Caco-2 (cell line): ENCODE measurements at places on chromosomes 1 and 21.
A peak's percentile ranks its signal among the peaks of the same experiment; 100 is the strongest.

DNA sequence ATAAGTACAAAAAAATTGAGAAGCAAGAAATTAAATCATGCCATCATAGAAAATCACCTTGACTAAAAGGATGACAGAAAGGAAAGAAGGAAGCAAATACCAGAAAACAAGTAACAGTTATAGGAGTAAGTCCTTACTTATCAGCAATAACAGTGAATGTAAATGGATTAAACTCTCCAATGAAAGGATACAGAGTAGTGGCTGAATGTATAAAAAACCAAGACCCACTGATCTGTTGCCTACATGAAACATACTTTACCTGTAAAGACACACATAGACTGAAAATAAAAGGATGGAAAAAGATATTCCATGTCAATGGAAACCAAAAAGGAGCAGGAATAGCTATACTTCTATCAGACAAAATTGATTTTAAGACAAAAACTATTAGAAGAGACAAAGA lies 52.2 kb downstream of the RABGAP1L start:
- DNase-seq, result no peak

- DNase-seq, result no peak
Observed at GRCh38 chr1:184019506-184019905, 18.0 kb downstream of the COLGALT2 start.

DNA sequence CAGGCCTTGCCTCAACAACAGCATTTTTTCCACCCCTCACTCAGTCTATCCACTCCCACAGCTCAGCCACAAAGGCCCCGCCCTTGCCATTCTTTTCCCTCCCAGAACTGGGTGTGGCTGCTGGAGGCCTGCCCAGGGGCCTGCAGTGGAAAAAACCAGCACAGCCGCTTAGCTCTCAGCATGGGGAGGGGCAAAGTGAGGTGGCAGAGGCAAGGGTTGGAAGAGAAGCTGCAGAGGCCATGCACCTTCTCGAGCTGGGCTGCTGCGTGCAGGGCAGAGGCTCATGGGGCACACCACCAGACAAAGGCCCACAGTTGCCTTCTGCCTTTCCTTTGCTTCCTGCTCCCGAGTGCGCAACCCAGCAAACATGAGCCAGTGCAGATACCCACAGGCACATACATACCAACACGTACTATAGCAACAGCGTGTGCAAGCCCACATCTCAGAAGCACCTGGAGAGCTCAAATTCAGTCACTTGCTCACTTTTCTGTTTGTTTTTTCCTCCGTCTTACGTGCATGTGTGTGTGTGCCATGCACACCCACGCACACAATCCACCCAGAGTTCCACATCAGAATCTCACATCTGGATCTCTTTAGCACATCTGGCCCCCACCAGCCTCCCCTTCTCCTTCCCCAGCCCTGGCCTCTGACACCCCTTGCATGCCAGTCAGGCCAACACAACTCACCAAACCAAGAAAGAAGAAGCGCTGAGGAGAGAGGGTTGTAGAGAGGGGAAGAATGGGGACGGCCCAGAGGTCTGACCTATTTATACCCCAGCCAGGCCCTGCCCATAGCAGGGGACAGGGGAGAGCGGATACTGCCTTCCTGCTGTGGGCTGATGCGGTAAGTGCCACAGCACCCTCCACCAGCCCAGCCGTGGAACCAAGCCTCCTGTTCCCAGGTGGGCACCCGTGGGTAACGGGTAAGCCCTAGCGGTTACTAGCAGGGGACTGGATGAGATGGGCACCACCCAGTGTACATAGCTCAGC lies at the start of gene S100A4:
Gene S100A4 (minus strand): TSS at position 740 of the 989 bp plus-strand sequence. CDS start 1,012 bp downstream, outside the sequence.
- DNase-seq, result peak; percentile 95

DNA sequence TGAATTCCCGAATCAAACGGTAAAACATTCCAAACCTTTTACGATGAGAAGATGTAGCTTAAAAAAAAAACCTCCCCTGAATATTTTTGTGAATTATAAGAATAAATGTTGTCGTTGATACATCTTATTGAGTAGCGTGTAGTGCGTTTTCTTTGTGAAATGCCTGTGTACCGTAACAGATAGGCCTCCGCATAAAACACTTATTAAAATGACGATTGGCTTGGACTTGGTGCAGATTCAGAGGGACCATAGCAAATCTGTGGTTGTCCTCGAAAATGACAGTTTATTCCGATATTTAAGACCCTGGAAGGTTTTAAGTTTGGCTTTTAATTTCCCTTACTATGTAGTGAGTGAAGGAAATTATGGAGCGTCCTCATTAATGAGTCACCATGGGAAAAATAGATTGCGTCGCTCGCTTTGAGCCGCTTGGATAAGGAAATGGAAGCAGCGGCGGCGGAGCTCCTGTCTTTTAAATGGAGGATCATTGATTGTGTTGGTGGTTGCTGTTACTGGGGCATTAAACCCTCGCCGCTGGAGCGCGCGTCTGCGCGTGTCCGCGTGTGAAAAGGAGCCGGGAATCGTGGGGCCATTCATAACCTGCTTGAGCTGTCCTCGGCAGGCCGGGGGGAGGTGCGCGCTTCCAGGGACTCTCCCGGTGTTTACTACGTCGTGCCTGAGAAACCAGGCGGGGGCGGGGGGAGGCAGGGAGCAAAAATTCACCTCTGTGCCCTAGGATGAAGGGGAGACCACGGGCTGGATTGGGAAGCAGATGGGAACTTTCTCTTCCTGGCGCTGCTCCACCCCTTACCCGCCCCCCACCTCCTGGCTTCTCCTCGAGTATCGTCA lies 1.6 kb downstream of the SPEN start:
- peak; percentile 89 for DNase-seq

GRCh38 chr21:34740198-34740597 lies 71.4 kb downstream of the CLIC6 start:
- DNase-seq, result no peak

DNA sequence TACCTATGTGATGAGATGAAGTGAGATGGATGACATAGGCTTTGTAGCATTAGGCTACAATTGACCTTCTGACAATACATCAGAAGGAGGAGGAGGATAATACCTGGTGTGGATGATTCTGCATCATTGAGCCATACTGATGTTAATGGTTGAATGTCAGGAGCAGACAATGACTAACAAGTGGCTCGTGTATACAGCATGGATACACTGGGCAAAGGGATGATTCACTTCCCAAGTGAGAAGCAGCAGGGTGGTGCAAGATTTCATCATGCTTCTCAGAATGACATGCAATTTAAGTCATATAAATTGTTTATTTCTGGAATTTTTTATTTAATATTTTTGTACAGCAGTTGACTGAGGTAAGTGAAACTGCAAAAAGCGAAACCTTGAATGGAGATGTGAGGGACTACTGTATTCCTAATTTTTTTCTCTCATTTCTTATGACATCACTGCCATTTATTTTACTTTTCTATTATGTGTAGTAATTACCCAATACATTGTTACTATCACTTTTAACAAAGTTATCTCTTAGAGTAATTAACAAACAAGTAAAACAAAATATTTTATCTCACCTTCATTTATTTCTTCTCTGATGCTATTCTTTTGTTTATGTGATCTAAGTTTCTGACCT lies 34.4 kb upstream of the COP1 start:
- no peak for DNase-seq

DNA sequence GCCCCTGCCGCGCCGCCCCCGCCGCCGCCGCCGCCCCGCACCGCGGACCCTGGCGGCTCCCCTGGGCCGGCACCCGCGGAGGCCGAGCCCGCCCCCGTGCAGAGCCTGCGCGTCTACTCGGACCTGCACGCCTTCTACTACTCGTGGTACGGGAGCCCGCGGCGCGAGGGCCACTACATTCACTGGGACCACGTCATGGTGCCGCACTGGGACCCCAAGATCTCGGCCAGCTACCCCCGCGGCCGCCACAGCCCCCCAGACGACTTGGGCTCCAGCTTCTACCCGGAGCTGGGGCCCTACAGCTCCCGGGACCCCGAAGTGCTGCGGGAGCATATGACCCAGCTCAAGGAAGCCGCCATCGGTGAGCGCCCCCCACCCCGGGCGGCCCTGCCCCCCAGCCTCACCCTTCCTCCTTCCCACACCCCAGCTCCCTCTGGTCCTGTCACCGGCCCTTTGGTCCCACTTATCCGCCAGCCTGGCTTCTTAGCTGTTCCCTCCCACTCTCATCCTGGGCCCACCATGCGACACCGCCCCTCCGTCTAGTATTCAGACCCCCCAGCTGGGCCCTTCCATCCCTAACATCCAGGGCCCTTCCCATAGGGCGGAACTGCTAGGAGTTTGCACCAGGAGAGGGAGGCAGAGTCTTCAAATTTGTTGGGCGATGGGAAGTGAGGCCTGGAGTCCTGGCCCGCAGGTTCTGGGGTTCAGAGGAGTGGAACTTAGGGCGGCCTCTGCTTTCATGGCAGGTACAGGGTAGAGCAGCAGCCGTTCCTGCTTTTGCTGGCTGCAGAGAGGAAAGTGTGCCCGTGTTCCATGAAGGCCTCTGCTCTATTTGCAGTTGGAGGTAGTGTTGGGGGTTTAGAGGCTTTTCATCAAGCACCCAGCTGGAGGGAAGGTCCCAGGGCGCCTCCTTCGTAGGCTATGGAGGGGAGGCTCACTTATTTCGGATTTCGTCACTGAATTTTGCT lies 1.0 kb downstream of the MANEAL start:
- DNase-seq, result no peak

GRCh38 chr21:32994305-32994704 lies 31.4 kb upstream of the OLIG2 start:
- no peak for DNase-seq

- DNase-seq, result peak; percentile 4
Observed at GRCh38 chr1:222171005-222171404, 376.9 kb downstream of the HHIPL2 start.

- DNase-seq, result no peak
Observed at GRCh38 chr1:92881391-92881790, 49.6 kb downstream of the RPL5 start.

GRCh38 chr1:234397732-234398131 lies 24.5 kb downstream of the COA6 start:
- DNase-seq, result no peak

DNA sequence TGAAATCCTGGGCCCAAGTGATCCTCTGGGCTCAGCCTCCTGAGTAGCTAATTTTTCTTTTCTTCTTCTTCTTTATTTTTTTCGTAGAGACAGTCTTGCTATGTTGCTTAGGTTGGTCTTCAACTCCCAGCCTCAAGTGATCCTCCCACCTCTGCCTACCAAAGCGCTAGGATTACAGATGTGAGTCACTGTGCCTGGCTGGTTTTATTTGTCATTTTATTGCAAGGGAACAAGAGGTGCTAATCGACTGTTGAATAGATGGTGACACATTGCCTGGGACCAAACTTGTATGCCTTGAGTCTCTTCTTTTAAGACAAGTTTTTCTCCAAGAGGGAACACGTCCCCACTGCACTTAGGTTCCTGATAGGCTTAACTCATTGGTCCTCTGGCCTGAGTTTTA lies 20.0 kb upstream of the KLHDC8A start:
- DNase-seq, result no peak

DNA sequence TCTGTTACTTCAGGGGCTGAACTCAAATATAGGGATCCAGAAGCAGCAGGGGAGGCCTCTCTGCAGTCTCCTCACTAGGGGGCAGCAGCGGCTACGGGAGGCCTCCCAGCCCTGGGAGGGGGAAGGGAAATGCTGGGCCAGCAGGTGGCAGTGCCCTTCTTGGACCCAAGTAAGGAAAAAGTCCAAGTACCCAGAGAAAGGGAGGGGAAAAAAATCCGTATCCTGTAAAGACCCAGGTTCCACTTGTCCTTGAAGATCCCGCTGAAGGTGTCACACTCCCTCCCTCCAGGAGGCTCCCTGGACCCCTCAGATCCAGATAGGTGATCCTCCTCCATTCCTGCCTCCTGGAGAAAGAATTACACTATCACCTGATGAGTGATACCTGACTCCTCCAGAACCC lies 14.1 kb upstream of the NUAK2 start:
- peak; percentile 87 for DNase-seq

GRCh38 chr1:51622455-51622913 lies 5.6 kb downstream of the OSBPL9 start:
- peak; percentile 70 for DNase-seq

DNA sequence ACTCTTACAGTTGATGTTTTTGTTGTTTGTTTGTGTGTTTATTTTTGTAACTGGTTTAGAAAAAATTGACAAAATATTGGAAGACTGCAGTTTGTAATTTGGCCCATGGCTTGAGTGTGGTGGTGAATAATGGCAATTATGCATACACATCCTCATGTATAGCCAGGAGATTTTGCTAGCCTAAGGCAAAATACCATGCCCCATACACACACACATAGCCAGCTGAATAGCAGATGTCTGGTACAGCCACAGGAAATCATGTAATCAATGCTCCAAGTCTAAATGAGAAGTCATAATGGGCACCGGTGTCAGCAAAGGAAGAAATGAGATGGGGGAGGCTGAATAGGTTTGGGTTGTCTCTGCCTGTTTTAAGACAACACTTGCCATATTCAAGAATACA lies 135.2 kb upstream of the COA6 start:
- no peak for DNase-seq

DNA sequence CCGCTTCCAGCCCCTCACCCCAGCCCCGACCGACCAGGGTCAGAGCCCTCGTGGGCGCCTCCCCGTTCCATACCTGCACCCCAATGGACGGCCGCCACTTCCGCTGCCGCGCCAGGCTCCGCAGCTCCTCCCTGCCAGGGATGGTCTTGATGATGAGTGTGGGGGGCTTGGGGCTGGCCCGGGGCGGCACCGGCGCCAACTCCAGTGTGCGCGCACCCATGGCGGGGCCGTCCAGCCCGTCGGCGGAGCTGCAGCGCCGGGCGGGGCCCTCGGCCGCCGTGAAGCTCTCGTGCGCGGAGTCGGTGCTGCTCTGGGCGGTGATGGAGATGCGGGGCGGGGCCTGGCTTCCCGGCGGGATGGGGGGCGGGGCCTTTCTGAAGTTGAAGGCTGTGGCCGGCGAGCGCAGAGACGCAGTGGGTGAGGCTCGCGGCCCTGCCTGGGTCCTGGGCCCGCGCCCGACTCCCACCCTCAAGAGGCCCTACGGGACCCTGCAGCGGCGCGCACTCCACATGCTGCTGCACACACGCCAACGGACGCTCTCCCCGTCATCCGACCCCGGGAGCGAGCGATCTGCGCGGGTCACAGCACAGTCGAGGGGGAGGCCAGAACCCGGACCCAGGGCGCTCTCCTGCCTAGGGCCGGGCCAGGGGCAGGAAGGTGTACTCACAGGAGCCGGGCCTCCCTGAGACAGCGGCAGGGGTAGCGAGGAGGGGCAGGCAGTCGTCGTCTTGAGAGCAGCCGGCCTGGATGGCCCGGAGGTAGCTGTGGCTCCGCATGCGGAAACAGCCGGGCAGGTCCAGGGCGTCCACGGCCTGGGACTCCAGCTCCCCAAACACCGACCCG lies 26.1 kb upstream of the SMIM12 start:
- peak; percentile 46 for DNase-seq

- no peak for DNase-seq
Observed at GRCh38 chr1:114745291-114745690, 12.5 kb downstream of the CSDE1 start.

DNA sequence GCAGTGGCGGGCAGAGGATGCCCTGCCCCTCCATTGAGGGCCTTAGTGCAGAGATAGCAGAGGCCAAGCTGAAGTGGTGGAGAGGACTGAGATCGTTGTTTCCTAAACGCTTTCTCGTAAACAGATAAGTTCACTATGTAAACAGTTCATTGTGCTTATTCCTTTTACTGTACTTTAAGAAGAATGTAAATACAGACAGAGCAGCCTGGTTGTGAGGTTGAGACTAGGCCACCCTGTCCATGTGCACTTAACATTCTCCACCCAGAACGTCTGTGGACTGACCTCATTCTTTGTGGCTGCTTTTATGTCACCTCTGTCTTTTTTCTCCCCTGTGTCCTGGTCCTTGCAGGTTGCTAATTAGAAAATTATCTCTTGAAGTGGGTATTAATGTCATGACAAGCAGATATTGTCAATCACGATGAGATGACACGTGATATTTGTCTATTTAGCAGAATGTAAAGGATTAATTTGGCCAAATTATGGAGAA lies 8.5 kb downstream of the CENPS start:
- no peak for DNase-seq
